ENCODE measurements at places on chromosomes 2 and 18. TPM values are rescaled to one million over a fixed set of nuclear protein-coding genes. Genes with fewer than 3 reads are reported as not detected.

PROKR1 gene
- not detected for total RNA-seq

CNDP1 gene
- not detected for total RNA-seq

UGT1A9 gene
- total RNA-seq, result not detected

ALK gene
- total RNA-seq, result 0.12 TPM

TDRD15 gene
- total RNA-seq, result not detected

UGT1A1 gene
- total RNA-seq, result not detected

SLC30A3 gene
- total RNA-seq, result not detected

CELF4 gene
- not detected for total RNA-seq

DSC3 gene
- under 0.01 TPM for total RNA-seq

PDE1A gene
- total RNA-seq, result 0.36 TPM

CYP27A1 gene
- total RNA-seq, result 20.5 TPM

GPC1 gene
- total RNA-seq, result 13.9 TPM

HOXD8 gene
- 11.7 TPM for total RNA-seq

RAMP1 gene
- total RNA-seq, result 6.2 TPM
